Osteoblast (primary cell): ENCODE measurements at places on chromosomes 5 and 9.
A peak's percentile ranks its signal among the peaks of the same experiment; 100 is the strongest.

DNA sequence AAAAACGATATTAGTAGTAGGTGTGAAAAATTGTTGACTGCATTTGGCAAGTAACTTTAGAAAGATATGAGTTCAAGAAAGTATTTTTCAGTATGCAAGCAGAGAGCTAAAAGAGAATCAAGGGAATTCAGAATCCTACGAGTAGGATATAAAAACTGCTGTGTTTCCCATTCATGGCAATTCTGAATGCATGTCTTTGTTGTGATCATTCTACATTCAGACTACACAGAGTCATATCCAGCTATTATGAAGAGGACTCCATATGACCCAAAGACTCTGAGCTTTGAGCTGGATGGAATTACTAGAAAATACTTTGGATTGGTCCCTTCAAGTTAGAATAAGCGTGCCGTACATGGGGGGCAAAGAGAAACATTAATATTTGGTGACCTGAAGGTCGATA lies 12.0 kb downstream of the IFNE start:
- DNase-seq = no peak
- no peak overlapping the region for H3K4me3 ChIP-seq
- H3K27ac ChIP-seq = no peak overlapping the region
- no peaks in the 10 kb centered on the region for H3K27me3 ChIP-seq
- H3K36me3 ChIP-seq = peaks cover 65% of the 10 kb centered on the region

- H3K27me3 ChIP-seq = no peaks in the 10 kb centered on the region
- no peaks in the 10 kb centered on the region for H3K36me3 ChIP-seq
- no peak overlapping the region for H3K27ac ChIP-seq
- no peak for DNase-seq
Observed at GRCh38 chr9:131333771-131334628, 44.5 kb downstream of the PLPP7 start.

DNA sequence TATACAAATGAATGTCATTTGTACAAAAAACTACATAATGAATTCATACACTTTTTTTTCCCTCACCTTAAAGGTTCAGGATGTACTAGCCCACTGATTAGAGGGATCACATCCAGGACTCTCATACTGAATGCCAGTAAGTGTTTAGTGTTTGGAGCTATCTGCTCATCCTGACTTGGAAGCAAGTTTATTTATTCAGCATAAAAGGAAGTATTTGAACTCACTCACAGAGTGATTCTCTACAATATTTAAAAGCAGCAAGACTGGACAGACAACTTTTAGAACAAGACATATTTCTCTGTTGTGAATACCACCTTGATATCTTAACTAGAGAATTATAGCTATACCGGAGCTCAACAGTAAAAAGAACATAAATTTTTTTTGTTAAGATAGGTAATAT lies 14.8 kb upstream of the IQGAP2 start:
- H3K4me3 ChIP-seq = no peak overlapping the region
- H3K27ac ChIP-seq = no peak overlapping the region
- H3K4me1 ChIP-seq = no peaks in the 10 kb centered on the region

DNA sequence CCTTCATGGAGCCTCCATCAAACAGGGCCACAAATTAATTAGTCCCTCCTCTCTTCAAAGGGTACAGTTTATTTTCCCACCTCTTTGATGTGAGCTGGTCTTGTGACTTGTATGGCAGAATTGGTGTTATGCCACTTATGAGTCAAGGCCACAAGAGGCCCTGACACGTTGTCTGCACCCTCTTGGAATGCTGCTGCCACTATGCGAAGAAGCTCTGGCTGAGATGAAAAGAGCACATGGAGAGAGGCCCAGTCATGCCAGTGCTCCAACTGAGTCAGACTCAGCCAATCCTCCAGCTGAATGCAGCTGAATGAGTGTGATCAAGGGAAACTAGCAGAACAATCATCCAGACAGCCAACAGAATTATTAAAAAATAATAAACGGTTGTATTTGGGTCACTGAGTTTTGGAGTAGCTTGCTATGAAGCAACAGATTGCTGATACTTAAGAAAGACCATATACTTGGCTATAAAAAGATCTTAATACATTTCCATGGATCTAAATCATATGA lies 128.3 kb downstream of the MARCHF11 start:
- no peak overlapping the region for H3K4me3 ChIP-seq
- H3K36me3 ChIP-seq = no peaks in the 10 kb centered on the region
- no peak for DNase-seq

GRCh38 chr9:105858877-105859276 lies 164.5 kb downstream of the TMEM38B start:
- no peaks in the 10 kb centered on the region for H3K27me3 ChIP-seq
- H3K36me3 ChIP-seq = no peaks in the 10 kb centered on the region
- no peak overlapping the region for H3K27ac ChIP-seq
- H3K4me3 ChIP-seq = no peak overlapping the region
- no peak for DNase-seq

DNA sequence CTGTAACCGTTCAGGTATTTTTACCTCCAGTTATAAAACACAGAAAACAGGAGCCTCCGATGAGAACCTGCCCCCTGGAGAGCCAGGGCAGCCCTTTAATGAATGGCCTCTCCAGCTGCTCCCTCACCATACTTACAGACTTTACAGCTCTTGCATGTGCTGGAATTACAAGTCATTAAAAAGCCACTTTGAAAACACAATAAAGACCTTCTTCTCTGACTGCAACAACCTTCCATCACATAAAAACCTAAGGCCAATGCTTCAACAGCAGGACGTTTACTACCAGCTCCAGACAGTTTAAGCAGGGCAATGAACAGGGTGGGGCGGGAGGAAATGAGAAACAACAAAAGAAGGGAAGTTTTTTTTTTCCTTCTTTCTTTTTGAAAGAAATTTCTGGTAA lies 213.8 kb downstream of the MLLT3 start:
- H3K27me3 ChIP-seq = no peaks in the 10 kb centered on the region
- no peaks in the 10 kb centered on the region for H3K4me1 ChIP-seq
- no peaks in the 10 kb centered on the region for H3K36me3 ChIP-seq
- H3K27ac ChIP-seq = no peak overlapping the region

DNA sequence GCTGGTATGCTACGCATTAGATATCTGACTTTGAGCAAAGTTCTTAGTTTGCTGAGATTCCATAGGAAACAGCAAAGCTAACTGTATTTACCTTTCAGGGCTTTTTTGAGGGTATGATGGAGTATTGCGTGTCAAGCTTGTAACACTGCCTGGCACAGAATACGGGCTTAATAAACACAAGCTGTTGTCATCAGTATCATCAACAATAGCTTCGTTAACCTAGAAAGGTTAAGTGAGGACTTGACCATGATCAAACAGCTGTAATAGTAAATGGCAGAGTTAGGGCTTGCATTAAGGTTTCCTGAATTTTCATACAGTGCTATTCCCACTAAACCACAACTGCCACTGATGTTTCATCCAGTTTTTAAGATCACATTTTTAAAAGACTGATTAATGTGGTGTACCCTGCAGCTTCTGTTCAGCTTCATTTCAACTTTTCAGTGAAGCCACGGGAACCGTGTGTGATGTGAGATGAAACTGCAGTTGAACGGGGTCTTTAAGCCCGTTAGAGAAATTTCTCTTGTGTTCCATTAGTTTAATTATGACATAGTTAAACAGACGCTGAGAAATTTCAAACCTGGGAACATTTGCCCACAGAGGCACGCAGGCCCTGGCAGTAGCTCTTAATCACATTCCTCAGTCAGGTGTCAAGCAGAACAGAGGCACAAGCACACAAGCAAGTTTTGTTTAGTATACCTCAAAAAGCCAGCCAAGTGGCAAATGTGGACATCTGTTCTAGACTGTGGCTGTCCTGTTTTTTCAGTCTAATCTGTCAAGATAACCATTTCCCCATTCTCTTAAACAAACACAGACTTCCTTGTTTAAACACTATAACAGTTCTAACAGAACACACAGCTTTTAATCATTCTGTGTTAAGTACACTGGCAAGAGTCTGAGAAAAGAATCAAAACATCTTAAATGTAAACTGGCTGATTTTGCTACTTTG lies 147.1 kb downstream of the ZNF608 start:
- H3K27ac ChIP-seq = no peak overlapping the region
- no peaks in the 10 kb centered on the region for H3K36me3 ChIP-seq
- no peak overlapping the region for H3K4me3 ChIP-seq
- no peak for DNase-seq
- H3K27me3 ChIP-seq = no peaks in the 10 kb centered on the region
- H3K4me1 ChIP-seq = peaks cover 19% of the 10 kb centered on the region

DNA sequence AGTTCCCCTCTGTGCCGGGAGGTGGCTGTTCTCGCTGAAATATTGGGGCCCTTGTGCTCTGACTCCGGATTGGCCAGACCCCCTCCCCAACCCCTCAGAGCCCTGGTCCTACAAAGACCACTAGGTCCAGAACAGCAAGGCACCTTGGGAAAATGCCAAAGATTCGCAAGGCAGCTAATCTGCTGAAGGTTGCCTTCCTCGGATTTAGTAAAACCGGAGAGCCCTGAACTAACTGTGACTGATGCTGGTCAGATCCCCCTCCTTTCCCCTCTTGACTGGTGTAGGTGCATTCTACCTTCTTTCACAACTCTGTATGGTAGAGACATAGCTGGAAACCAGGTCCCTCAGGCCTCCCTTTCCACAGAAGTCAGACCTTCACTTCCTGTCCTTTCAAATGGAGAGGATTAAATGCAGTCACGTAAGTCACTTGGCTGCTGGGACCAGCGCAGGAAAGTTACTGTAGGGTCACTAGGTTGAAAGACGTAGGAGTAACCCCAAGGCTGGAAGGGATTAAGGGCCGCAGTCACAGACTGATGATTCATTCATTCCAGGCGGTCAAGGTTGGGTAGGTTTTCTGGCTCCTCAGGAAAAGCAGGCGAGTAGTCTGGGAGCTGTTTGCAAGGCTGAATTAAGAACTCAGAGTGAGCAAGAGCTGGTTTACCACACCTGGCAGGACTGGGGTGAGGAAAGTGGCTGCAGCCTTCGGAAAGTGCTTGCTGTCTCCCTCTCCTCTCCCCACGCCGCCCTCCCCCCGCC lies 5.3 kb downstream of the BARX1 start:
- H3K4me3 ChIP-seq = no peak overlapping the region
- H3K27ac ChIP-seq = no peak overlapping the region
- peaks cover 18% of the 10 kb centered on the region for H3K27me3 ChIP-seq
- DNase-seq = peak; percentile 92
- H3K36me3 ChIP-seq = no peaks in the 10 kb centered on the region

DNA sequence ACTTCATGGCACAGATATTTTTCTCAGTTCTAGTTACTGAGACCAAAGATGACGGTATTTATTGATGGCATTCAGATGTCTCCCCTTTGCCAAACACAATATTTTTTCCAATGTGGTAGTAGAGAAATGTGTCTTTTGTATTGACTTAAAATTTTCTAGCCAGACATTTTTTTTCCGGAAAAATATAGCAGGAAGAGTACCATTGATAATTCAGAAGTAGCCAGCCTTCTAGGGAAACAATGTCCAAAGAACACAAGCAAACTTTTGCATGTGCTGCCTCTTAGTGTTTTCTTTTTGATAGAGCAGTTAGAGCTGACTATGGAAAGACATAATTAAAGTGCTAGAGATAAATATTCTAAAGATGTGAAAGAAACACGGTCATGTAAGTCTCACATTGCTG lies 231.4 kb downstream of the MARCHF11 start:
- H3K4me1 ChIP-seq = peaks cover 7% of the 10 kb centered on the region
- no peak for DNase-seq
- H3K27me3 ChIP-seq = no peaks in the 10 kb centered on the region
- no peaks in the 10 kb centered on the region for H3K36me3 ChIP-seq
- no peak overlapping the region for H3K4me3 ChIP-seq
